Vagina (tissue), 2 donors: ENCODE measurements at places on chromosomes 5 and 9. TPM values are rescaled to one million over a fixed set of nuclear protein-coding genes. Genes with fewer than 3 reads are reported as not detected.

DNA sequence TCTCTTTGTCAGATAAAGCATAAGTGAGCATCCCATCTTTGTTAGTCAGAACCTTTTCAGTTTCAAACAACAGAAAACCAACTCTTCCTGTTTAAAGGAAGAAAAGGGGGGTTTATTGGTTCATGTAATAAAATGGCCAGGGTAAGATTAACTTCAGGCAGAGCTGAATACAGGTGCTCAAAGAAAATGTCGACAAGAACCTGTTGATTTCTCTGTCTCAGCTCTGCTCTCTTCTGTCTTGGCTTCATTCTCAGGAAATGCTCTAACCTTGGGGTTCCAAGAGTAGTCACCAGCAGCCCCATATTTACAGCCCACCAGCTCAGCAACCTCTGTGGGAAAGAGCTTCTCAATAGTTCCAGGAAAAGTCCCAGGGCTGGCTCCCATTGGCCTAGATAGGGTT lies 25.2 kb downstream of the KCNIP1 start:
- DNase-seq = no peak

DNA sequence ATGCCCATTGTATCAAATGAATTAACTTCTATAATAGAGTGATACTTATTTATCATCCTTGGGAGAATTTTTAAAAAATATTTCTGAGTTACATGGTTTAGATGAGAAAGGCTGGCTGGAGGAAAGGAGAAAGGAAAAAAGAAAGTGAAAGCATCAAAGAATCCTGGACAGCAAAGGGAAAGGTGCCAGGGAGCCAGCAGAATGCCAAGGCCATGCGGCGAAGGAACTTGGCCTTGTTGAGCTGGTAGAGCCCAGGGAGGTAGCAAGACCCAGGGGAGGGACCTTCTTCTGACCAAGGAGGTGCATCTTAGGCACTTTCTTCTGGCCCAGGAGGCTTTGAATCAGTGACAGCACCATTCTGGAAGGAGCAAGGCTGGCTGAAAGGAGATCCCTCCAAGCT lies 240.5 kb downstream of the ENC1 start:
- DNase-seq = no peak

GRCh38 chr9:21506626-21507482 lies 24.7 kb upstream of the IFNE start:
- no peak for DNase-seq

- no peak for DNase-seq
Observed at GRCh38 chr5:35009657-35010056, 38.1 kb downstream of the AGXT2 start.

GRCh38 chr5:9284781-9285307 lies 261.0 kb downstream of the SEMA5A start:
- DNase-seq = no peak

DNA sequence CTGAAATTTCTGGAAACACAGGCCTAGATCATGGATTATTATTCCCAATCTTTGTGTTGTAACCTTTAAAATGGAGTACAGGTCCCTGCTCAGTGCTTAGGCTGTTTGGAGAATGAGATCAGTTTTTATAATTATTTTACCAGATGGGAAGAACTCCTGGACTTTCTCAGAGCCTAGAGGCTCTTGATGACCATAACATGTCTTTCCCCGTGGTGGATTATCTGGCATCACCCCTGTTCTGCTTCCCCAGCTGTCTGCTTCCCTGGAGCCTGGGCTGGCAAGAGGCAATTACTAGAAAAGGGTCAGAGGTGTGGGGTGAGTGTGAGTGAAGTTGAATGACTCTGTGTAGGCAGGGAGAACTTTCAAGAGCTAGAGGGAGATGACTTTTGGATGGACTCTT lies 143.0 kb downstream of the CARTPT start:
- DNase-seq = no peak

GRCh38 chr5:54718656-54719055 lies 201.1 kb downstream of the SNX18 start:
- no peak for DNase-seq

- no peak for DNase-seq
Observed at GRCh38 chr5:2537378-2538145, 213.9 kb downstream of the IRX2 start.

GRCh38 chr5:172334641-172335040 lies 51.1 kb upstream of the UBTD2 start:
- DNase-seq = no peak

Gene LCN6
- 17.9 TPM for total RNA-seq

GRCh38 chr5:142870532-142871362 lies 100.6 kb downstream of the ARHGAP26 start:
- DNase-seq = no peak

Gene MEF2C
- total RNA-seq = 22.3 TPM

GRCh38 chr9:131534721-131535237 lies 3.7 kb upstream of the UCK1 start:
- DNase-seq = no peak

GRCh38 chr9:123334639-123335038 lies 21.4 kb upstream of the CRB2 start:
- DNase-seq = no peak

Gene CDKN2B-AS1
- 5.9 TPM for total RNA-seq

GRCh38 chr9:101716629-101717028 lies 21.8 kb downstream of the GRIN3A start:
- DNase-seq = no peak

DNA sequence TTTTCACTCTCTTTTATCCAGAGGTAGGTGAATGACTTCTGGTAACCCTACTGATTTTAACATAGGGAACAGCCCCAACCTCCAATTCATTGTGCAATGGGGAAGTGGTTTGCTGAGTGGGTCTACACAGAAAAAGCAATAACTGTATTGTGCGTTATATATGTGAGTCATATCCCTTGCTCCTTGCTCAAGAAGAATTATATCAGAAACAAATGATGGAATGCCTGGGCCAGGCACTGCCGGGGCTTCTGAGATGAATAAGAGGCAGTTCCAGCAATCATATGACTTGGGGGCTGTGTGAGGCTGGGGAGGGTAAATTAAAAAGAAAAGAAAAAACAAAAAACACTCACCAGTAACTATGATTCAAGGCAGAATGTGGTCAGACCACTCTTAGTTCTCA lies 79.2 kb upstream of the ABCA1 start:
- DNase-seq = no peak

Gene PDE6A
- 0.25 TPM for total RNA-seq

DNA sequence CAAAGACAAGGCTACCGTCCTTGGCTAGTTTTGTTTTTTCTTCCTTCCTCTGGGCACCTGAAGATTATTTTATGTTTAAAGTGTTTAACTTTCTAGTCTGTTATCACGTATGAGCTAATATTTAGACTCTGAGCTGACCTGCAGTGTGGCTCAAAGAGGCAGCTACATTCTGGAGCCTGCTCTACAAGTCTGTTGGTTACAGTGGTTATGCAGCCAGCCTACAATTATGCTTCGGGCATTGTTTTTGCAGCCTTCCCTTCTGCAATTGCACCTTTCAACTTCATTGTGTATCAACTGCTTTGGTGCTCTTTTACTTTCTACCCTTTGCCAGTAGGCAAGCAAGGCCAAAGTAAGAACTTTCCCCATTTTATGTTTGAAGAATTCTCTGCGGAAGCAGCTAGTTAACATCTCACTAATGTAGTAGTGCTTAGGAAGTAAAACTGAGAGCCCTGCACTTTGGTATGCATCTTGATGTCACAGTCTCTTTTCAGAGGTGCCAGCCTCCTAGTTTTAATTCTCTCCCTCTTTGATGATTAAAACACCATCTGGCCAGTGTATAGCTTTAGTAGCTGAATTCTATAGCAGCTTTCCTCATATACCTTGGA lies 322.1 kb downstream of the FAM170A start:
- DNase-seq = no peak

GRCh38 chr5:39194466-39195136 lies 24.8 kb downstream of the FYB1 start:
- no peak for DNase-seq

DNA sequence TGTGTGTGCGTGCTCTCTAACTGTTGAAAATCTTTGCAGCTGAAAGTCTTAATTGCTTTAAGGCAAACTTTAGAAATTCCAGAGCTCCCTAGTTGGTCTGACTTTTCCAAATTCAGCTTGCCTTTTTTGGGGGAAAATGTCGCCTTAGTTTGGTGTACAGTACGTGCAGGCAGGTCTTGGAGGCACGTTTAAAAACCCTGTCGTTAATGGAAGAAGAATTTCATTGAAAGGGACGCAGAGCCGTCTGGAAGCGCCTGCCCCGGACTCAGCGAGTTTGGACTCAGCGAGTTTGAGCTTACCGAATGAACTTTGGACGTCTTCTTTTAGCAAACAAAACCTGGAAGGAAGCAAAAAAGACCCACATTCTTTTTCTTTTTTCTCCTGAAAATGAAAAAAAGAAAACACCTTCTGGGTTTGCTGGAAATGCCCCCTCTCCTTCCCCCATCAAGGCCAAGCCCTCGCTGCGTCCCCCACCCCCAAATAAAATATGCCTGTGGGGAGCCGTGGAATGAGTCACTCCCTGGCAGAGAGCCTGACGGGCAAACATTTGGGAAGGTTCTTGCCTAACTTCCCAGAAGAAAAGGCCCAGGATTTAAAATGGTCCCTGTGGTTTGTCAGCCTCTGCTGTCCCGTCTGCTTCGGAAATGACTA lies 1.5 kb downstream of the NEK6 start:
- DNase-seq = no peak

Gene NOL6
- total RNA-seq = 25.3 TPM

DNA sequence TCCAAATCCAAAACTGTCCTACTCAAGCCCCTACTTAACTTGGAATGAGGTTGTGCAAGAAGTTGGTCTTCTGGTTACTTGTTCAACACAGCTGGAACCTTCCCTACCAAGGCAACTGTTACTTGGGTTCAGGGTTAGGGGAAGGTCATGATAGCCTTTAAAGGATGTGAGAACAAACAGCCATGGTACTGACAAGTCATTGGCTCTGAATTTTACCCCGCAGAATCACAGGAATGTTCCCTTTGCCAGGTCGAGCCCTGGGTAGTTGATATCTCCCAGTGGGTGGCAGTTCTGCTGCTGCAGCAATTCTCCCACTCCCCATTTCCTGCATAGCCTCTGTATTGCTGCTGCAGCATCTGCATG lies 396.1 kb upstream of the MPDZ start:
- DNase-seq = no peak

- no peak for DNase-seq
Observed at GRCh38 chr9:28396058-28396457, 822.8 kb upstream of the C9orf72 start.
